ENCODE measurements at places on chromosomes 5 and 9. TPM values are rescaled to one million over a fixed set of nuclear protein-coding genes. Genes with fewer than 3 reads are reported as not detected.
A peak's percentile ranks its signal among the peaks of the same experiment; 100 is the strongest.

PCDHA7 gene
- total RNA-seq, result 3.3 TPM

DNA sequence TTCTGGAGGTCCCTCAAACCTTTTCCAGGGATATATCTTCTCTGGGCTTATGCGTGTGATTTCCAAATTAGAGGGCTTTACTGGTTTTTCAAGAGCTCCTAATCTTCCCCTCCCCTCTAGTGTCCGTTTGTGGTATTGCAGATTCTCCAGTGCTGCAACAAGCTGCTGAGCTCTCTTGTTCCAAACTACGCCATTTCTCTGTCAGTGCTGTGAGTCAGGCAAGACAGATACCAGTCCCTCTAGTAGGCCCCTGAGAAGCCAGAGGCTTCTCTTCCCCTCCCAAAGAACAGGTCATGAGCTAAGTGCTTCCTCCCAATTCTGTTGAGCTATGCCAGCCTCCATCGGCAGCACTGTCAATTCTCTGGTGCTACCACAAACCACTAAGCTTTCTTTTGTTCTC is 149.5 kb downstream of the FANCC start:
- peak; percentile 88 for DNase-seq

GRCh38 chr9:123471843-123472570 is 116.0 kb downstream of the CRB2 start:
- no peak for DNase-seq

GRCh38 chr5:67066815-67067214 is 129.8 kb downstream of the CD180 start:
- peak; percentile 49 for DNase-seq

PCDHGC3 gene
- total RNA-seq, result 18.9 TPM

WDR31 gene
- total RNA-seq, result 1.4 TPM

DNA sequence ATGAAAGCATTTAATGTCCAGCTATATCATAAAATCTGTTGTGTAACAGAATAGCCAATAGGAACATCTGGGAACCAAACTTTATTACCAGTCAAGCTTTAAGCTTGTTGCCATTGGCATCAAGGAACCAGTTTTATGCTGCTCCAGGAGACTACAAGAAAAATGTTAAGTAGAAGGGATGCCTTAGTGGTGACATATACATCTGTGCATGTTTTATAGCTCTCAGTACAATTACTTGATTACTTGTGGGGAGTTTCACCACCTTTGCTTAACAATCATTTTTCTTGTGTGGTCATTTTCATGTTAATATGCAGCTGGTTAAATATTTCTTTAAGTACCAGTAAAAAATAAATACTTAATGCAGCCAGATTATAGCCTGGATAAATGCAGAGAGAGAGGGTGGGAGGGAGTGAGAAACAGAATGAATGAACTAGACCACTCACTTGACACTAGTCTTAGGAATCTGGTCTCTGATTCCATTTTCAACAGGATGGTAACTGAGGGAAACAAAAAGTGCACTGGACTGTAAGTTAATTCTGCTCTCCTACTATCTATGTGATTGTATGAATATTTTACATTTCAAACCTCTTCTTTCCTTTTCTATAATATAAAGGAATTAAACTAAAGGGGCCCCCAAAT is 35.7 kb upstream of the LURAP1L start:
- no peak for DNase-seq

DNA sequence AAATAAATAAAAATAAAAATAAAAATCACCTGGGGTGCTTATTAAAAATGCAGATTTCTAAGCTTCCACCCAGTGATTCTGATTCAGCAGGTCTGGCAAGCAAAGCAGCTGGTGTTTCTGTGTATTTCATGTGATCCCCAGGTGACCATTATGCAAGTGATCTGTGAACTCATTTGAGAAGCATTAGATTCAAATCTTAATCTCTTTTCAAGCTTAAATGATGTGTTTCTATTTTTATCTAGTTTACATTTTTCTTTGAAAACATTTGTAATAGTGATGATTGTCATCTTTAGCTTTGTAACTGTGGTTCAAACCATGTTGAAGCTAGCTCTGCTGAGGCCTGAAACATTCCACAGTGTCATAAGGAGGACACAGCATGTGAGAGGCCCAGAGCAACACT is 804.8 kb upstream of the ZNF608 start:
- DNase-seq, result no peak

DNA sequence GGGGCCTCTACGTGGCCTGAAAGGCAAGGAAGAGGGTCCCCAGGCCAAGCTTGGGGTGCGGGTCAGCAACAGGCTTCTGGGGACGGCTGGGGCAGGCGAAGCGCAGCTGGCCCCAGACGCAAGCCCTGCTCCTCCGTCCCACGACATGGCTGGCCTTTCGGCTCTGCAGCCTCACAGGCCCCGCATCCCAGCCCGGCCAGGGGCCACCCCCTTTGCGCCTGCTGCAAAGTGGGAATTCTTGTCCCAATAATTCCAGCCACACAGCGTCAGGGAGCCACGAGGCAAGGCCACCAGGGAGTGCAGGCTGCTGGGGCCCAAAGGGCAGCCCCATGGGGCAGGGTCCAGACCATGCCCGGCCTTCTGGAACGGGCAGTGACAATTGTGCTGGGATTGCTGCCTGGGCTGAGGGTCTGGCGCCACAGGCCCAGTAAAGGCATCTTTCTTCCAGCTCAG is 1.1 kb upstream of the ENTPD2 start:
- no peak for DNase-seq

All from hepatocyte (in vitro differentiated cells).